Activated naive CD4-positive, alpha-beta T cell treated with anti-CD3 and anti-CD28 coated beads for 36 hours (primary cell): ENCODE measurements at places on chromosomes 6 and 20. TPM values are rescaled to one million over a fixed set of nuclear protein-coding genes. Genes with fewer than 3 reads are reported as not detected.

EDN1 gene
- total RNA-seq, result 0.15 TPM

ERVFRD-1 gene
- not detected for total RNA-seq

PERP gene
- 4.4 TPM for total RNA-seq

PRICKLE4 gene
- not detected for total RNA-seq

TMEM151B gene
- total RNA-seq, result not detected

MROH8 gene
- 0.91 TPM for total RNA-seq

CST4 gene
- not detected for total RNA-seq

SRXN1 gene
- 6.8 TPM for total RNA-seq

KCNS1 gene
- total RNA-seq, result 0.48 TPM

PLAGL2 gene
- 63.3 TPM for total RNA-seq

MLIP gene
- not detected for total RNA-seq

FUT9 gene
- not detected for total RNA-seq

RAMACL gene
- total RNA-seq, result 0.52 TPM

JAG1 gene
- 0.41 TPM for total RNA-seq

LCA5 gene
- total RNA-seq, result 0.29 TPM

SLC17A3 gene
- not detected for total RNA-seq

OR2W1 gene
- total RNA-seq, result not detected

BTN2A1 gene
- 16.0 TPM for total RNA-seq

NKAPL gene
- total RNA-seq, result 0.12 TPM

GCNT2 gene
- total RNA-seq, result 1.4 TPM

GJA10 gene
- not detected for total RNA-seq

SCRT2 gene
- total RNA-seq, result not detected

TOX2 gene
- total RNA-seq, result 1.2 TPM

LHFPL5 gene
- not detected for total RNA-seq

FKBP1C gene
- 0.57 TPM for total RNA-seq

MCCD1 gene
- total RNA-seq, result not detected

KIAA1755 gene
- not detected for total RNA-seq

PBOV1 gene
- total RNA-seq, result not detected

GLP1R gene
- 0.07 TPM for total RNA-seq

ITPA gene
- total RNA-seq, result 38.2 TPM

ENPP1 gene
- total RNA-seq, result 0.19 TPM

IP6K3 gene
- total RNA-seq, result not detected

ADAT2 gene
- total RNA-seq, result 39.5 TPM

CD40 gene
- total RNA-seq, result 6.1 TPM

TFAP2C gene
- total RNA-seq, result not detected
